ENCODE measurements at places on chromosomes 12 and 14.

DNA sequence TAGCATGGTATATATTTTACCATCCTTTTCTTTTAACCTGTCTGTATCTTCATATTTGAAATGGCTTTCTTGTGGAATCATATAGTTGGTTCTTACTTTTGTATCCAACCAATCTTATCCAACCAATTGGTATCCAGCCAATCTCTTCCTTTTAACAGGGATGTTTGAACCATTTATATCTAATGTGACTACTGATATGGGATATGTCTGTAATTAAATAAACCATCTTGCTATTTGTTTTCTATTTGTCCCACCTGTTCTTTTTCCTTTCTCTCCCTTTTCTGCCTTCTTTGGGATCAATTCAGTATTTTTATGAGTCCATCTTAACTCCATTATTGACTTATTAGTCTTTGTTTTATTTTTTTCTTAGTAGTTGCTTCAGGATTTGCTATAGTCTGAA, 30.8 kb upstream of the SNX6 start:
- DNase-seq: no peak

DNA sequence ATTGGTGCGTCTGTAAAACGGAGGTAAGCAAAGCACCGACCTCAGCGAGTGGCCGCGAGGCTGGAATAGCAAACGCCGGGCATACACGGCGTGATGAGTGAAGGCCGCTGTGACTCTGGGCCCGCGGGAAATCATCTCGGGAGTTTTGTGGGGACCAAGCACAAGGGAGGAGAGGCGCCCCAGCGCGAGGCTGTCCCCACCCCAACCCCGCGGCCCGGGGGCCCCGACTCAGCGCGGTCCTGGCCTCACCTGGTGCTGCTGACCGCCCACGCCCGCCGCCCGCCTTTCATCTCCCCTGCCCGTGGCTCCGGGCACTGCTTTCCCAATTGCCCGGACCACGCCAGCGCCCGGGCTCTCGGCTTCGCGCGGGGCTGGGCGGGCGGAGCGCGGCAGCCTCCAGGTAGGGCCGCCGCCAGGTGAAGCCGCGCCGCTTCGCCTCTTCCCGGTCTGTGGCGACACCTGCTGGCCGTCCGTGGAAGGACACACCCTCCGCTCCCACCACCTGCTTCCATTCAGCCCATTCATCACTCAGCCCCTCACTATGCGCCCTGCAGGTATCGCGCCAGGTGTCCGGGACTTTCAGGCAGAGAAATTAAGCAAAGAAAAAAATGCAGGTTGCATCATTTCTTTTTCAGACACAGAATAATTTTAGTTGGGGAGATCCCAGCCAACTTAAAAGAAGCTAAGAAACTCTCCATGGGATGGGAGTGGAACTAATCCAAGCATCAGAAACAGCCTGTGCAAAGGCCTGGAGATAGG, 360.4 kb downstream of the MED13L start:
- peak; percentile 18 for DNase-seq

DNA sequence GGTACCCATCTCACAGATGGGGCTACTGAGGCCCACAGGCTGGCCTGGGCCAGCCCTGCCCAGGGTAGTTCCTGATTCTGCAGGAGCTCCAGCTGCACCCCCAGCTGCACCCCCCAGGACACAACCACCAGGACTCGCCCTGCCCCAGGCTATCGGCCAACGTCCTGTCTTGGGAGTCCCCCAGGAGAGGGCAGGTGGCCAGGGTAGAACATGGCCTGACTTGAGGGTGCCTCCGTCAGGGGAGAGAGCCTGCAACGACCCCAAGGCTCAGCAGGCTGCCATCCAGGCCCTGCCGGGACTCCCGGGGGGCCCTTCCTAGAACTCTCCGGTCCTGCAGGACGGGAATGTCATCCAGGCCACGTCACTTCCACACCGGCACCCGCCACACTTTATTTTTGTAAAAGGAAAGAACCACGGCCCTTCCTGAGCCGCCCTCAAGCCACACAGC, 15.8 kb downstream of the JAG2 start:
- DNase-seq: no peak

DNA sequence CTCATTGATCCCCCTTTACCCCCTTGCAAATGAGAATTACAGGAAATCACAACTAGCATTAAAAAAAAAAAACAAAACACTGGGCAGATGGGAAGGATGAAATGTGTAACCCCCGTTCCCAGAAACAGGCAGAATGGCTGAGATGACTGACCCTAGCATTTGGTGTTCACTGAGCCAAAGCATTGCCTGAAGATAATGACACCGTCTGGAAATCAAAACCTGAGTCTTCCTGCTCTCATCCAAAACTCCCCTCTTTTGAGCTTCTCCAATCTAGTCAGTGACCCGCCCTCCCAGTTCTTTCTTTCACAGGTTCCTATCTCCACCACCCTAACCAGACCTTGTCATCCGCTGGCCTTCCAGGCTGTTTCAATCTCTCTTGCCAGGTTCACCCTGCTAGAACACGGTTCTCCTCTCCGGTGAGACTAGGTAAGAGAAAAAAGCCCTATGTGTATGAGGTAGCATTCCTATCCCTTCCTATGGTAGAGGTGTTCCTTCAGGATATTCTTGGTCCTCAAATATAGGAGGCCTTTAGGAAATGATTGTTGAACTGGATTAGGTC, 21.3 kb downstream of the SUSD6 start:
- no peak for DNase-seq

DNA sequence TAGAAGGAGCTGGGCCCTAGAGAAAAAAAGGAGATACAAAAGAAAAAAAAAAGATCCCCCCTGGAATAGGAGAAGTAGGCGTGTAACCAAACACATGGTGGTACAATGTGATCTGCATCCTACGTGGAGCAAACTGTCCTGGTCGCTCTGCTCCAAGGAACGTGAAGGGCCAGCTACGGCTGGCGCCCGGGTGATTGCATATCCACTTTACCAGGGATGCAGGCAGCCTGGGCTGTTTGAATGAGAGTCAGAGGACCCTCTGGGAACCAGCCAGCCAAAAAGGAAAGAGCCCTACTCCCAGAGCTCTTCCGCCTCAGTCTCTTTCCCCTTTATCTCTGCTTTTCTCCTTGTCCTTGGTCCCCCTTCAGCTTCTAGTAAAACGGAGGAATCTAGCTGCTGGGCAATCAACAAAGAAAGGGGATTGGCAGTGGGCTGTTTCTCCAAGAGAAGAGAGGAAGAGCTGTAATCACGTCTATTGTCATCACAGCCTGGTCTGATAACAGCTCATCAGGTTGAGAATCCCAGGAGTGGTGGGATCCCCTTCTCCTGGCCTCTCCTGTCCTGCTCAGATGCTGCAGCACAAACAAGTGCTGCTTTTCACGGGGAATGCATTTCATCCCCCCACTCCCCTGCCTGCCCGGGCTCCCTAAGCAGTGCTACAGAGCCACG, 156.0 kb downstream of the ADCK1 start:
- no peak for DNase-seq

DNA sequence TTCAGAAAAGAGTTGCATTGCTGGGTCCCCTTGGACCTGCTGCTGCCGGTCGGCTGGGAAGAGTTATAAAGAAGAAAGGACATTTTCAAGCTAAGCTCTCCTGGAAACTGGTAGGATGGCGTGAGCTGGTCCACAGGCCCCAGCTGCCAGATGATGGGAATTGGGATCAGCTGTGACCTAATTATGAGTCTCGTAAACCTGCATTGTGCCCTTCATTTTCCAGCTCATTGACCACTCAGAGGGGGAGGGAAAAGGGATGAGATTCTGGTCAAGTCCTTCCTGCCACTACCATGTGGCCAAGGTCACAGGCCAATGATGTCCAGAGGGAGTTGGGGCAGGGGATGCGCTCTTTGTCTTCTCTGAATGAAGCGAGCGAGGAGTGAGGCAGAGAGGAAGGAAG, 320.9 kb downstream of the NRXN3 start:
- DNase-seq: no peak

DNA sequence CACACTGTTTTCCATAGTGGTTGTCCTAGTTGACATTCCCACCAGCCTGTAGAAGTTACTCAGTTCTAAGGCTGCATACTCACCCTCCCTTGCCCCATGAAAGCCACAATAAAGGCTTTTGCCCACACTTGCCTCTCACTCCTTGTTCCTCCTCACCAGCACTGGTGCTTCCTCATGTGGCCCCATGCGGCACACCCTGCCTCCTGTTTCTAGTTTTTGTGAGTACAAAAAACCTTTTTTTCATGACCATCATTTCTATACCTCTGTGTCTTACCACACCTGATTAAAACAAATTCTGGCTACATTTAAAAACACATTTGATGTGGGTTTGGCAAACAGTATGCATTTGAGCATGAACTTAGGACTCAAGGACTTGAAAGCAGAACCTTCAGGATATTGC, 40.7 kb upstream of the RIN3 start:
- no peak for DNase-seq

DNA sequence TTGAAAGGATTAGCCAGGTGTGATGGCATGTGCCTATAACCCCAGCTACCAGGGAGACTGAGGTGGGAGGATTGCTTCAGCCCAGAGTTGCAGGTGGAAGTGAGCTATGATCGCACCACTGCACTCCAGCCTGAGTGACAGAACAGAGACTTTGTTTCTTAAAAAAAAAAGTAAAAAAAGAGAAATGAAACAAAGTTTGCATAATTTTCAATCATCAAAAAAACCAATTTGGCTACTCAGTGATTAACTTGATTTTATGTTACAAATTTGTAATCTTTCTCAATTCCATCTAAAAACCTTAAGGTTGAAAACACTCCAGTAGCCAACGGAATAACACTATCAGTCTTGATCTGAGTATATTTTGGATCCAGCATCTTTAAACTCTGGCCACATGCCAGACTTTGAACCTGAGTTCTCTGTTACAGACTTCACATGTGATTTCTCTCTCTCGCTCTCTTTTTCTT, 12.6 kb upstream of the DENND5B start:
- DNase-seq: no peak
